ENCODE measurements at places on chromosomes 1 and 21. TPM values are rescaled to one million over a fixed set of nuclear protein-coding genes. Genes with fewer than 3 reads are reported as not detected.

DNA sequence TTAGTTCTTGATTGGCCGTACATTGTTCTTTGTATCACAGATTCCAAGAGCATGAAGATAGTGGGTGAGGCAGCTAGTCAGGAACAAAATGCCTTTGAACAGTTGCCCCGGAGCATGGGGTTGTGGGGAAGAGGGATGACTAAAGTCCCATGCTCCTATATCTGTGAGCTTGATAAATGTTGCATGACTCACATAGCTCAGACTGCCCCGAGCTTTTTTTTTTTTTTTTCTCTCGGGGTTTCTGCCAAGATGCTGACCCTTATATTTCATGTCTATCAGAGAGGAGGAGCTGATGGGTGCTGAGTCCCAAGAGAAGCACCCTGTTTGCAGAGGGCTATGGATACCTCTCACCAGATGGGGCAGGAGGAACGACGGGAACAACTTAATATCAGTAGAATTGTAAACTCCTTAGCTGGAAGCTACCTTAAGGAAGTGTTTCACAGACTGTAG is 40.6 kb downstream of the SRRM1 start:
- H3K4me3 ChIP-seq: no peak overlapping the region
- no peaks in the 10 kb centered on the region for H3K36me3 ChIP-seq
- DNase-seq: peak; percentile 41
- H3K4me1 ChIP-seq: no peaks in the 10 kb centered on the region

HMGN1 gene
- 162 TPM for total RNA-seq

MCOLN2 gene
- total RNA-seq: 3.2 TPM

DNA sequence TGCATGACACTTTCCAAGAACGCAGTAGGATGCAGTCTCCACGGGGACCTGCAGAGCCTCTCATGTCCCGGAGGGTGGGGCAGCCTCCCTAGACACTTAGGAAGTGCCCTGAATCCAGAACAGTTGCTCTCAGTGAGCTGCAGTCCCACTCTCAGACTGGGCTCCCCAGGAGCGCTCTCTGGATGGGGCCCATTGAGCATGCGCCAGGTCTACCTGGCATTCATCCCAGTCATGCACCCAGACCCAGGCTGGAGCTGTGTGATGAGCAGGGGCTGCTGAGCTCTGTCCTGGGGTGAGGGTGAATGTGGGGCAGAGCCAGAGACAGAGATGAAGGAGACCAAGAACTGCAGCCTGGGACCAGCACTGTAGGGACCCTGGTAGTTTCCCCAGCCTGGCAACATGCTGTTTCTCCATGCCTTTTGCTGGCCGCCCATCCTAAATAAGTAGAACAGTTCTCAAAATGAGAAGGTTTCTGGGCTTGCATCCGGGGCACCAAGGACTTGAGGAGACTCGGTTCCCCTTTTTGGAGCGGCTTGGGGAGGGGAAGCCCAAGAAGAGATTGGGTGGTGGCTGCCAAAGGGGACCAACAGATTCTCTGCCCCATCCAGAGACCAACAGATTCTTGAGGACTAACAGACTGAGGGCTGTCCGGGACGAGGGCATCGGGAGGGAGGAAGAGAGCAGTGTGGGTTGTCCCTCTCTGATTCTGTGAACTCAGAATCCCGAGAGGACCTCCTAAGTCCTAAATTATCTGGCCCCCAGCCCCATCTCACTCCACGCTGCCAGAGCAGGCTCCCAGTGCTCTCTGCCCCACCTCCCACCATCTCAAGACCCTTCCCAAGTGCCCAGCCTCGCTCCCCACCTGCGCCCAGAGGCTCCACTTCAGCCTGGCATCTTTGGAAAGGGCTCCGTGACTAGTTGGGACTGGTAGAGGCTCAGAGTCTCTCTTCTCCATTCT is 1.0 kb upstream of the PGLYRP4 start:
- H3K4me1 ChIP-seq: no peaks in the 10 kb centered on the region
- no peaks in the 10 kb centered on the region for H3K36me3 ChIP-seq
- no peak for DNase-seq
- no peak overlapping the region for H3K4me3 ChIP-seq
- no peak overlapping the region for H3K27ac ChIP-seq

LCE3D gene
- total RNA-seq: not detected

DNA sequence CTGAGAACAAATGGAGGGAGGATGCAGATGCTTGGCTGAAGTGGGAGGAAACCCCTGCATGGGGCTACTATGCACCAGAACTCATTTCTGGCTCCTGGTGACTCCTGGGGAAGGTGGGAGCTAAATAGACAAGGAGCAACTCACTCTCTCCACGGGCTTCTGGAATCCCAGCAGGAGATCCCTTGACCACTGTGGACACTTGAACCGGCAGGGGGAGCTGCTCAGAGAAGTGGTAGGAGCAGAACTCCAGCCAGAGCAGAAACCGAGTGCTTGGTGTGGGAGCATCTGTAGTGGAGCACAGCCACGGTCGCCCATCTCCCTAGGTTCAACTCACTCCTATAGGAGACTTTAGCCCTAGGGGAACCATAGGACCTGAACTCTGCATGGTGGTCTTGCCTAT is 205.6 kb upstream of the GJB5 start:
- no peak overlapping the region for H3K27ac ChIP-seq
- no peaks in the 10 kb centered on the region for H3K27me3 ChIP-seq
- H3K4me1 ChIP-seq: no peaks in the 10 kb centered on the region
- H3K36me3 ChIP-seq: no peaks in the 10 kb centered on the region
- H3K4me3 ChIP-seq: no peak overlapping the region

- H3K36me3 ChIP-seq: no peaks in the 10 kb centered on the region
- DNase-seq: no peak
- no peak overlapping the region for H3K4me3 ChIP-seq
- no peaks in the 10 kb centered on the region for H3K4me1 ChIP-seq
Measured at GRCh38 chr1:40751802-40752201, 31.8 kb upstream of the KCNQ4 start.

ERICH3 gene
- total RNA-seq: 35.7 TPM

GRCh38 chr1:112862753-112863426 is 93.1 kb downstream of the SLC16A1 start:
- H3K4me3 ChIP-seq: no peak overlapping the region
- no peaks in the 10 kb centered on the region for H3K27me3 ChIP-seq
- no peak for DNase-seq
- no peaks in the 10 kb centered on the region for H3K4me1 ChIP-seq
